ENCODE measurements at places on chromosomes 13 and 19. TPM values are rescaled to one million over a fixed set of nuclear protein-coding genes. Genes with fewer than 3 reads are reported as not detected.

- H3K36me3 ChIP-seq, result peaks cover 6% of the 10 kb centered on the region
- H3K27ac ChIP-seq, result no peak overlapping the region
- H3K27me3 ChIP-seq, result no peaks in the 10 kb centered on the region
Measured at GRCh38 chr13:28426381-28426780, 68.5 kb downstream of the FLT1 start.

GRCh38 chr19:1856698-1857603, 6.4 kb downstream of the KLF16 start:
- H3K36me3 ChIP-seq, result no peaks in the 10 kb centered on the region
- H3K4me3 ChIP-seq, result peak overlapping the region; percentile 60
- H3K4me1 ChIP-seq, result peaks cover 98% of the 10 kb centered on the region
- peak overlapping the region; percentile 94 for H3K27ac ChIP-seq

DNA sequence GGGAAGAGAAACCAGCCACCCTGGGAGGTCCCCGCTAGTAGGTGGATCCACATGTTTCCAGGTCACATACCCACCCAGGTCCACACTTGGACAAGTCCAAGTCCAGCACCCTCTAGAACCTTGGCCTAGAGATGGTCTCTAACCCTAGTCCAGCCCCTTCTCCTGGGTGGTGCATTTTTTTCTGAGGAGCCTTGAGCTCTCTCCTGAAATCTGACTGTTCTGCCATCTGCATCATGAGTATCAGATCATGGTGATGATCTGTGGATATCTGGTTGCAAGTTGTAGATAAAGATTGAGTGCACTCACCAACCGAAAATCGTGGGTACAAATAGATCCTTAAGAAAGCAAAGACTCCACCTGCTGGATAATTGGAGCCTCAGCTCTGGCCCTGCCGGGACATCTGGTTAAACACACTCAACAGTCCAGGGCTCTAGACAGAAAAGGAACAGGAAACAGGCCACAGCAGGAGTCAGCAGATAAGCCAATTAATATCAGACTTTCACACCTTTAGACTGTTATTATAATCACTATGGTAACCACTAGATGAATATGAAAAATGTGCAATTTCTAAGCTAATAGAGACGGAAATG, 41.1 kb downstream of the GPR12 start:
- H3K36me3 ChIP-seq, result no peaks in the 10 kb centered on the region
- H3K4me1 ChIP-seq, result no peaks in the 10 kb centered on the region
- no peak for DNase-seq

DNA sequence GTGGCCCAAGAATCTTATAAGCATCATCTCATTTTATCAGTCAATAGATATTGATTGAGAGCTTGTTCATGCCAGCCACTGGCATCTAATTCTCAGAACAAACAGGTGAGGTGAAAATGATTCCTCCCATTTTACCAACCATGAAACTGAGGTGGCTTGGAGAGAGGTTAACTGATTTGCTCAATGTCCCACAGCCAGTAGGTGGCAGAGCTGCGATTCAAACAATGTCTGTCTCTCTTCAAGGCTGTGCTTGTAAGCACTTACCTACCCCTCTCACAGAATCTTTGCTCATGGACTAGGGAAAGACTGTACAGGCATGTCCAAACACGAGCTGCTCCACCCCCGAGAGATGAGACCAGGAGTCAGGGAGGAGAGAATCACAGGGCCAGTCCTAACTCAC, 21.5 kb upstream of the GSX1 start:
- H3K36me3 ChIP-seq, result no peaks in the 10 kb centered on the region
- H3K4me3 ChIP-seq, result no peak overlapping the region
- no peaks in the 10 kb centered on the region for H3K4me1 ChIP-seq
- no peak for DNase-seq

DNA sequence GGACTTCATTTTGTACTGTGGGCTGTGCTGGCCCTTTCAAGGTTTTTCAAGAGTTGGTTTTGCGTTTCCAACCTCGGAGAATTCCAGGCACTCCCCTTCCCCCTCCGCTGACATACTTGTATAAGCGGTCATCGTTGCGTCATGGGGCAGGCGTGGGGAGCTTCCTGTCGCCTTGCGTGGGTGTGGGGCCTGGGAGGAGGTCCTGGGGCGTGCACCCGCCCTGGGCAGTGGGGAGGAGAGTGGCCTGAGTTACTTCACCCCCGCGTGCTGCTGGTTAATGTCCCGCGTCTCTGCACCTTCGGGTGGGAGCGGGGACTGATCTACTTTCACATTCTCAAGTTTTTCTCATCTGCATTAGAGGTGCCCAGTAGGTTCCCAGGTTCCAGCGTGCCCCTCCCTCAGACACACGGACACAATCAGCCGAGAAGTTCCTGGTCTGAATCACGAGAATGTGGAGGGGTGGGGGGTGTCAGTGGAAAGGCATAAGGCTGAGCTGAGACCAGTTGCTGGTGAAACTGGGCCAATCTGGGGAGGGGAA, 4.1 kb downstream of the IER2 start:
- H3K36me3 ChIP-seq, result no peaks in the 10 kb centered on the region
- peak; percentile 98 for DNase-seq
- H3K27ac ChIP-seq, result peak overlapping the region; percentile 100
- peak overlapping the region; percentile 97 for H3K4me3 ChIP-seq
- H3K27me3 ChIP-seq, result no peaks in the 10 kb centered on the region

GRCh38 chr13:61247149-61247936, 168.3 kb downstream of the PCDH20 start:
- no peaks in the 10 kb centered on the region for H3K4me1 ChIP-seq
- no peaks in the 10 kb centered on the region for H3K36me3 ChIP-seq
- no peak for DNase-seq
- H3K27me3 ChIP-seq, result no peaks in the 10 kb centered on the region
- no peak overlapping the region for H3K27ac ChIP-seq

DNA sequence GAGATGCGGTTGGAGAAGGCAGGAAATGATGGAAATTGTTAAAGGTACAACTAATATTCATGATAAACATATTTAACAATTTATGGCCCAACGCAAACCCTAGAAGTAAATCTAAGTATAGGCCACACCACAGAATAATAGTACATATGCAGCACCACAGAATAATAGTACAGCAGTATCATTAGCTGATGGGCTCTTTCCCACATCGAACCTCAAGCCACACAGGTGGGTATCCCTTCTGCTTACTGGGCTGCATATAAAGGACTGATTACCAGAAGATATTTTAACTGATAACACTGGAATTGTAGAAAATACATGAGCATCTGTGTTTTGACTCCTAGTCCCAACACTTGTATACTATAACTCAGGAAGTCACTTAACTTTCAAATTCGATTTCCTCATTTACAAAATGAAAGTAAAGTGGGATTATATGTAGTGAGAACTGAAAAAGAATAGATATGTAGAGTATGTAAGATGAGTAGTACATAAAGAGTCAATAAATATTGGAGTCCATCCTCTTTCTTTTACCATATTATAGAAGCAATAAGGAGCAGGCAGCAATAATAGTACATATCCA, 91.5 kb downstream of the TSC22D1 start:
- peaks cover 15% of the 10 kb centered on the region for H3K4me1 ChIP-seq
- H3K36me3 ChIP-seq, result no peaks in the 10 kb centered on the region
- no peak overlapping the region for H3K27ac ChIP-seq
- no peaks in the 10 kb centered on the region for H3K27me3 ChIP-seq
- DNase-seq, result no peak

DNA sequence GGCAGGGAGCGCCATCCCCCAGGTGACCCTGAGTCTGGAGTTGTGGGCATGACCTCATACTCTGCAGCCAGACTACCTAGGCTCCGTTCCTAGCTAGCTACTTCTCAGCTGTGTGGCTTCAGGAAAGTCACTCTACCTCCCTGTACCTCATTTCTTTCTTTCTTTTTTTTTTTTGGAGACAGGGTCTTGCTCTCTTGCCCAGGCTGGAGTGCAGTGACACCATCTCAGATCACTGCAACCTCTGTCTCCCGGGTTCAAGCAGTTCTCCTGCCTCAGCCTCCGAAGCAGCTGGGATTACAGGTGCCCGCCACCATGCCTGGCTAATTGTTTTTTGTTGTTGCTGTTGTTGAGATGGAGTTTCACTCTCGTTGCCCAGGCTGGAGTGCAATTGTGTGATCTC, 15.0 kb downstream of the PLIN3 start:
- DNase-seq, result no peak
- peaks cover 77% of the 10 kb centered on the region for H3K36me3 ChIP-seq
- H3K4me3 ChIP-seq, result no peak overlapping the region
- H3K4me1 ChIP-seq, result no peaks in the 10 kb centered on the region
- H3K27me3 ChIP-seq, result no peaks in the 10 kb centered on the region

The CDX2 gene
- total RNA-seq, result not detected

The ADPRHL1 gene
- total RNA-seq, result 2.7 TPM

The CAMSAP3 gene
- 25.6 TPM for total RNA-seq

The SLAIN1 gene
- total RNA-seq, result 16.4 TPM
